ENCODE measurements at places on chromosomes 7 and 10.

DNA sequence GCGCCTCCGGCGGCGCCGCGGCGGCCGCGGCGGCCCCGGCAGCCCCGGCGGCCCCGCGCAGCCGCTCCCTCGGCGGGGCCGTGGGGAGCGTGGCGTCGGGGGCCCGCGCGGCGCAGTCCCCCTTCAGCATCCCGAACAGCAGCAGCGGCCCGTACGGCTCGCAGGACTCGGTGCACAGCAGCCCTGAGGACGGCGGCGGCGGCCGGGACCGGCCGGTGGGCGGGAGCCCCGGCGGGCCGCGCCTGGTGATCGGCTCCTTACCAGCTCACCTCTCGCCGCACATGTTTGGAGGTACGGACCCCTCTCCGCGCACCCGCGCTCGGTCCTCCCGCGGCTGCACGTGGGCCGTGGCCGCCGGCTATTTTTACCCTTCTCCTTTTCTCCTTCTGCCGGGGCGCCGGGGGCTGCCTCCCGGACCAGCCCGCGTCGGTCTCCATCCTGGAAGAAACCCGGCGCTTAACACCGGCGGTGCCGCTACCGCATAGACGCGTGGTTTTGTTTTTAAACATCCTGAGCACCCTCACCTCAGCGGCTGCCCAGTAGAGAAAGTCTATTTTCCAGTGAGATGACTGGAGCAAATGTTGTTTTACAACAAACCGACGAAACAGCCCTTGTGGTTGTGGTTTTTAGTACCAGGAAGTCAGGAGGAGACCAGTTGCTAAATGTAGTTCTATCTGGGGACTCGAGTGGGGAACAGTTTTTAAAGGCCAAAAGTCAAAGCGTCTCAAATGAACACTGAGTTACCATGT is 1.3 kb downstream of the ZNRF2 start:
- DNase-seq, result peak; percentile 19

DNA sequence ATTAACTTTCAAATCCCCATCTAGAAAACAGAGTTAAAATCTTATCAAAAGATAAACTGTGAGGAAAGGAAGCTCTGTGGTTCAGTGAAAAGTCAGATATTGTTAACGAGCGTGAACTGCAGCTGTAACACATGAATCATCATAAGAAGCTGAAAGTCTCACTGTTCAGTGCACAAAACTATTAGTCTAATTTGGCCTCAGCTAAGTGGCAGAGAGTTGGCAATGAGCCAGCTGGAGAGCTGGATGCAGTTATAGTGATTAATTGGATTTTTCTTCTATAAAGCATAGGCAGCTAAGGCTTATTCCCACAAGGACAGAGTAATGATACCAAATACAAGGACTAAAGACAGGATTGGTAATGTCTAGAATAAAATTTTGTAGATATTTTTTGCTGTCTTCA is 101.1 kb upstream of the ABCB5 start:
- DNase-seq, result no peak

DNA sequence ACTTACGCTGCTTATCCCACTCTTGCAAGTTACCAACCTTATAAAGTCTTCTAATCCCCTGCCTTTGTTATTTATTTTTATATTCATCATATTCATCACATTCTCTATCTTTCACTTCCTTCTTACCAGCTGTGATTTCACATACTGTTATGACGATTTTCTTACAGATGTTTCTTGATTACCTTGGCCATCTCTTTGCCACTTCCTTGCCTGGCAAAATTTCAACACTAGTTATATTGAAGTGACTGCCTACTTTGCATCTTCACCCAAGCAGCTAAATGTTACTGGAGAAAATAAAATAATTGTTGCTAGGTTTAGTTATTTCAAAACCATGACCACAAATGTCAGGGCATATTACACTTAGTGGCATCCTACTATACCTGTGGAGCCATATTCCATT is 8.8 kb upstream of the STEAP4 start:
- DNase-seq, result no peak

DNA sequence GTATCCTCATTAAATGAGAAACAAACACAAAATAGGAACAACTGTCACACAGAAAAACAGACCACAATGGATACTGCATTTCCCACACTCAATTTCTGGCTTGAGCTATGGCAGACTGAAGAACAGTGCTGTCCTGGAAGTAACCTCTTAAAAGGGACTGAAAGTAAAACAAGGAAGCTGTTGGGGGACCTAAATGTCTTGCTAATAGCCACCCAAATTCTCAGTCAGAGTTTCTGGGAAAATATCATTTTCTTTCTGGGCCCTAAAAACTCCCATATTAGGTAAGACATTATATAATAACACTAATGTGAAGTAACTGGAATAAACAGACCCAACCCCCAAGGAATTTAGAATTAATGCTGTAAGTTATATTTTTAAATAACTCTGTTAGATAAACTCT is 80.9 kb upstream of the TFEC start:
- DNase-seq, result no peak

DNA sequence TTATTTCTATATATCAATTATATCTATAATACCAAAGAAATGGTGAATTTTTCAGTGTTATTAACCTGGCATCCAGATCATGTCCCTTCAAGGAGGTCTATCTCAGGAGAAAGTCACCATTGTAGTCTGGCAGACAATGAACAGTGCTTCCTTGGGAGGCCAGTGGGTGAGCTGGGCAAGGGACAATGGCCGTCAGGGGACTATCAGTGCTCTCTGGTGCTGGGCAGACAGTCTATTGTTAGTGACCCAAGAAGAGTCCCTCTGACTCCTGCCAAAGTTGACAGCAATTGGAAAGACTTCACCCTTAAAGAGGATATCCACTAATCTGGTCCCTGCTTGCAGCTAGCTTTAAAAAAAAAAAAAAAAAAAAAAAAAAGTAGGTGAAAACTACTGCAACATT is 7.1 kb downstream of the JAZF1 start:
- no peak for DNase-seq

DNA sequence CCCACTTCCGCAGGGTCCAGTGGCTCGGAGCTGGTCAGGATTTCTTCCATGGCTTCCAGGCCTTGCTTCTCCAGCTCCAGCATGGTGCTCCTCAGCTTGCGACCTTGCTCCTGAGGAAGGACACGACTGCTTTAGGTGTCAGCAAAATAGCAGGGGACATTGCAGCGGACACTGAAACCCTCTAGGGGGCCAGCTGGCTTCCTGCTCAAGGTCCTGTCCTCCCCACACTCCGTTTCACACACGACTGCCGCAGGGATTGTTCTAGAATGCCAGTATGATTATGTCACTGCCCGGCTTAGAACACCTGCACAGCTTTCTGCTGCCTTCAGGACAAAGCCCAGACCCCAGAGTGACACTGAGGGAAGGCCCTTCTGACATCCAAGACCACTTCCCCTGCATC is 65.6 kb downstream of the SCRN1 start:
- DNase-seq, result no peak

DNA sequence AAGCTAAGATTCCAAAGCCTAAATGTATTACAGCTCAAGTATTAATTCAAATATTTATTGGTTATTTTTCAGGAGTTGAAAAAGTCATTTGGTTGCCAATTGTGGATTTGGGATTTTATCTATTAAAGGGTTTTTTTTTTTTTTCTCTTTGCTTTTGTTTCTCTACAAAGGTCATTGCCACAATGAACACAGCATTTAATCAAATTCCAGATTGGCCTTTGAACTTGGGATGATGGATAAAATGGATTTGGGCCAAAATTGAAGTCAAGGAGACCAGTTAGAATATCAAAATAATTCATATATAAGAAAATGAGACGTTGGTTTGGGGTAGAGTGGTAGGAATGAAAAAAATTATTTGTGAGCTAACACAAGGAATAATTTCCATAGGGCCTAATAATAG is 9.6 kb downstream of the LIPN start:
- DNase-seq, result no peak

- DNase-seq, result no peak
These were observed 14.1 kb upstream of the DLD start for GRCh38 chr7:107876916-107877315.

GRCh38 chr10:14889318-14889717 is 10.7 kb downstream of the SUV39H2 start:
- DNase-seq, result no peak

GRCh38 chr10:15802375-15802949 is 57.8 kb downstream of the MINDY3 start:
- no peak for DNase-seq

DNA sequence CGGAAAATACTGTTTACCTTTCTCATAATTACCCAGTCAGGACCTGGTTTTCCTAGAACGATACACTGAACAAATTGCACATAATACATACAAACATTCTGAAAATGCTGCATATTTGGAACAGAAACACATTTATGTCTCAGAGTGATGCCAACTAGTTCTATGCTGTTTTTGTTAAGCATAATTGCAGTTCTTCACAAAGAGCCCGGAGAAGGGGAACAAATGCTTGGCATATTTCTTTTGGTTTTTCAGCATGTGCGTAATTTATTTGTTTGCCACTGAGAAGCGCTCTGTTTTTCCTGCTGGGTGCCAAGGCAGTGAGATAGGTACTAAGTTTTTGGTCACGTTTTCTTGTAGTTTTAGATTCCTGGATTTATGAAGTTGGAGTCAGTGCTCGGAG is 181.0 kb upstream of the MDFIC start:
- no peak for DNase-seq

DNA sequence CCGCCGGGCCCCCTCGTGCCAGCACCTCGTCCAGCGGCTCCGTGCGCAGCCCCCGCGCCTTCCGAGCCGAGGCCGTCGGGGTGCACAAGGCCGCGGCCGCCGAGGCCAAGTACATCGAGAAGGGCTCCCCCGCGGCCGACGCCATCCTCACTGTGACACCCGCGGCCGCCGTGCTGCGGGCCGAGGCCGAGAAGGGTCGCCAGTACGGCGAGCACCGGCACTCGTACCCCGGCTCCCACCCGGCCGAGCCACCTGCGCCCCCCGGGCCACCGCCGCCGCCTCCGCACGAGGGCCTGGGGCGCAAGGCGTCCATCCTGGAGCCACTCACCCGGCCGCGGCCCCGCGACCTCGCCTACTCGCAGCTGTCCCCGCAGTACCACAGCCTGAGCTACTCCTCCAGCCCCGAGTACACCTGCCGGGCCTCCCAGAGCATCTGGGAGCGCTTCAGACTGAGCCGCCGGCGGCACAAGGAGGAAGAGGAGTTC is 76.5 kb downstream of the ELFN1 start:
- no peak for DNase-seq

- no peak for DNase-seq
These were observed 279.1 kb downstream of the BMPER start for GRCh38 chr7:34184466-34184865.

DNA sequence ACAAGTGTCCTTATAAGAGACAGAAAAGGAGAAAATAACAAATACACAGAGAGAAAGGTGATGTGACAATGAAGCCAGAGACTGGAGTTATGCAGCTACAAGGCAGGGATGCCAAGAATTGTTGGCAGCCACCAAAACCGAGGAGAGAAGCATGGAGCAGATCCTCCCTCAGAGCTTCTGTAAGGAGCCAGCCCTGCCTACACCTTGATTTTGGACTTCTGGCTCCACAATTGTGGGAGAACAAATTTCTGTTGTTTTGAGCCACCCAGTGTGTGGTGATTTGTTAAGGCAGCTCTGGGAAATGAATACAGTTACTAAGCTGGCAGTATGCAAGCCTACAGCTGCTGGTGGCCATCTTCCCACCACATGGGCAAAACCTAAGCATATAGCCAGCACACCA is 163.6 kb downstream of the GRM8 start:
- DNase-seq, result no peak

DNA sequence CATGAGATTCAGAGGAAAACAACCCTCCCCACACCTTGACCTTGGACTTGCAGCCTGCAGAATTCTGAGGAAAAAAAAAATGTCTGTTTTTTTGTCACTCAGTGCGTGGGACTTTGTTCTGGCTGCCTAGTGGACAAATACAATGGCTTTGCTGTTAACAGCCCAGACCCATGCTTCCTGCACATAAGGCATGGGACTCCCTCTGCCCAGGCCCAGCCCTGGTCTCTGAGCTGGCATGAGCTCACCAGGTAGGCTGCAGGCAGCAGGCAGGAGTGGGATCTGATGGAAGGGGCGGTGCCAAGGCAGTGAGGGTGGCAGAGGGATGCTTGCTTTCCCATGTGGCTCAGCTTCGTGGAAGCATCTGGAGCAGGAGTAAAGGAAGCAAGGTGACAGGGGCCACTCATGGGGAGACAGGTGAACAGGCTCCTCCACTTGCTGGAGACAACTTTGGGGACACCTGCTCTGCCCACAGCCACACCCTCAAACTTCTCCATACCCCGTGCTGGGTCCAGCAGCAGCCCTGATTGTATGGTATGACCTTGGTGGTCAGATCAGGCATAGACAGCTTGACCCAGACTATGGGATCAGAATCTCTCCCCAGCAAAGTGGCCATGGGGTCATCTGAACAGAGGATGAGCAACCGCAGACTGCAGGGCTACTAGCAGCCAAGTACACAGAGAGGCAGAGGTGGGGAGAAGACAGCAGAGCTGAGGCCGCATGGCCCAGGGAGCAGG is 27.0 kb downstream of the ANXA8 start:
- DNase-seq, result no peak

GRCh38 chr7:129780974-129781927 is 169.7 kb downstream of the NRF1 start:
- DNase-seq, result no peak

GRCh38 chr10:111347386-111348013 is 270.7 kb downstream of the ADRA2A start:
- DNase-seq, result no peak

GRCh38 chr7:25787336-25787735 is 364.7 kb upstream of the NFE2L3 start:
- no peak for DNase-seq
